Inflammatory macrophage treated with lipopolysaccharide for 4 hours (primary cell): ENCODE measurements at places on chromosomes 16 and 17.

GRCh38 chr17:4858882-4859260, 25.7 kb downstream of the MINK1 start:
- no peak for DNase-seq

- DNase-seq: no peak
Observed at GRCh38 chr17:82034371-82035011, 3.0 kb downstream of the DCXR start.

DNA sequence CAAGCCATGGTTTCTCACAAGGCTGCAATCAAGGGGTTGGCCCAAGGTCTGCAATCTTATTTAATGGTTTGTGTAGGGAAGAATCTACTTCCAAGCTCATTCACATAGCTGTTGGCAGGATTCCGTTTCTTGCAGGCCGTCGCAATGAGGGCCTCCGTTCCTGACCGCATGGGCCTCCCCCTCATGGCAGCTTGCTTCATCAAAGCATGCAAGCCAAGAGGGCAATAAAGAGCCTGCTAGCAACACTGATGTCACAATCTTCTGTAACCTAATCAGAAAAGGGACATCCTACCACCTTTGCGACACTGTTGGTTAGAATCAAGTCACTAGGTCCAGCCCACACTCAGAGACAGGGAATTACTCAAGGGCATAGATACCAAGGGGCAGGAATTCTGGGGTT, 95.5 kb downstream of the CCT6B start:
- DNase-seq: no peak

GRCh38 chr16:49701065-49701685, 154.7 kb downstream of the ZNF423 start:
- DNase-seq: no peak

DNA sequence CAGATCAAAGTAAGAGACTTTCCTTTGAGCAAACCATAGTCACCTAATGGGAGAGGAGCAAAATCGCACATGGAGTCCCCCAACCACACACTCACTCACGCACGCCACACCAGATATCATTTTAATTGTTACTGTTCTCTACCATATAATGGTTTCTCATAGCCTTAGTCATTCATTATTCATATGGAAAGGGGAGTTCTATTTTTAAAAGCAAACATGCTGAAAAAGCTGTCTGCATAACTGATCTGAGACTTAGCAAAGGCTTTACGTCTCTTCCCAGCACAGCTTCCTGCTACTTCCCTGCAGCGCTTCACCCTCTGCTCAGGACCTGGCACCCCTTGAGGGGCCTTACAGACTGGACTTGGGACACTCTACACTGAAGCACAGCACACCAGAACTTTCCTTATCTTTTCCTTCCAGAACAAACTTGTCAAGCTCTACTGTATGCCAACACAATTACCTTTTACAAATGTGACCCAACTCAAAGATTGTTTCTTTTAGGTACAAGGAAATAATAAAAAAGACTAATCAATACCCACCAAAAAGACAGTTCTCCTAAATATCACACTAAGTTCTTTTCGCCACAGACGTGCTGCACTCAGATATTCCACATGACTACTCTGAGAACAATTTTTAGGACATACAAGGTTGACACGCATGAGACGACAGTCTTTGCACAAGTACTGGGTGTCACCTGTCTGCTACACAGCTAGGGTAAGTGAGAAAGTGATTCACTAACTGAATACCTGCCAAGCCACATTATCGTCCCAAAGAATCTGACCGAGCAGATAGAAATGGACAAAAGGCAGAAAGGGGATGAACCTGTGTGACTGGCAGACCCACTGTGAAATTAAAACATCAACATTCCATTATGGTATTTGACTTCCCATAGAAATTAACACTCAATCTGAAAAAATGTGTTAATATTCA, 21.5 kb downstream of the SRP68 start:
- DNase-seq: no peak

DNA sequence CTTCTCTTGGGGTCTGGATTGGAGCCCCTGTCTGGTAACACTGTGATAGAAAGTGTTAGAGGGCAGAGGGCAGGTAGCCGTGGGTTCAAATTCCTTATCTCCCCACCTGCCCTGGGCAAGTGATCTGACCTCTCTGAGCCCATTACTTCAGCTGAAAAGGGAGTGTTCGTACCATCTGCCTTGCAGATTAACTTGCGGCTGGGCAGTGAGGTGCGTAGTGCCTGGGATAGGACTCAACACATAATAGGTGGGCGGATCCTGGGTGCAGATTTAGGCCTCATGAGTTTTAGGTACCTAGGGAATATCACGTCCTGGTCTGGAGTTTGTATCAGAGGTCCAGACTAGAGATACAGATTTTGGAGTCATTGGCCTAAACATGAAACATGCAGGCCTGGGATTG, 329.6 kb downstream of the CPPED1 start:
- DNase-seq: no peak
